Activated CD4-positive, alpha-beta T cell treated with anti-CD3 and anti-CD28 coated beads, Interleukin-2, amount 50 U/mL, for 16 hours (primary cell): ENCODE measurements at places on chromosomes 3 and 15.

- DNase-seq = no peak
Observed at GRCh38 chr15:34043813-34044212, 4.8 kb upstream of the AVEN start.

GRCh38 chr3:183519891-183520290 is 35.6 kb downstream of the KLHL6 start:
- no peak for DNase-seq

- no peak for DNase-seq
Observed at GRCh38 chr3:61637088-61638051, 76.0 kb downstream of the PTPRG start.

- DNase-seq = no peak
Observed at GRCh38 chr3:118501152-118501551, 533.5 kb downstream of the IGSF11 start.

DNA sequence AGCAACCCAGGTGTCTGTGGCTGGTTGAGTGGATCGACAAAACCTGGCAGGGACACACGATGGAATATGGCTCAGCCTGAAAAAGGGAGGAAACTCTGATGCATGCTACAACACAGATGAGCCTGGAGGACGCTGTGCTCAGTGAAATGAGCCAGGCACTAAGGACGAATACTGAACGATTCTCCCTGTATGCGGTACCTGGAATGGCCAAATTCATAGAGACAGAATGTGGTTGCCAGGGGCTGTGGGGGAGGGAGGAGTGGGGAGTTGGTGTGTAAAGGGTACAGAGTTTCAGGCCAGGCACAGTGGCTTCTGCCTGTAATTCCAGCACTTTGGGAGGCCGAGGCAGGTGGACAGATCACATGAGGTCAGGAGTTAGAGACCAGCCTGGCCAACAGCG is 35.1 kb downstream of the PCSK6 start:
- DNase-seq = no peak

- DNase-seq = no peak
Observed at GRCh38 chr15:33296856-33297255, 13.9 kb upstream of the RYR3 start.

- no peak for DNase-seq
Observed at GRCh38 chr3:144381607-144382006, 410.0 kb downstream of the DIPK2A start.

- no peak for DNase-seq
Observed at GRCh38 chr15:59373215-59373614, 544 bp upstream of the MYO1E start.

- no peak for DNase-seq
Observed at GRCh38 chr3:7658294-7658693, 797.4 kb downstream of the GRM7 start.

DNA sequence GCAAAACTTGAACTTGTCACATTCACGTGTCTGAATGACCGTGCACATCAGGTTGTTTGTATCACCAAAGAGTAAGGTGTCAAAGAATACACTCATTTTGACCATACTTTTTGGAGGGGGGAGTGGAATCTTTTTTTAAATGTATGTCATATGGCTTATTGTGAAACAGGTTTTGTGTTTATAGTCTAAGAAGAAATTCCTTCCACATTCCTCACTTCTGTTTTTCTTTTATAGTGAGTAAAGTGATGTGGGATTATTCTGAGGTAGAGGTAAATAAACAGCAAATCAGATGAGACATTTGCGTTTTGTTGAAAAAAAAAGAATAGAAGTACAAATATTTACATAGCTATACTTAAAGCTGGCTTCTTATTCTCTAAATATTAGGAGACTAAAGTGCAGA is 33.0 kb downstream of the SRP14 start:
- no peak for DNase-seq

GRCh38 chr3:117600112-117600511 is 890.5 kb downstream of the TUSC7 start:
- DNase-seq = no peak

DNA sequence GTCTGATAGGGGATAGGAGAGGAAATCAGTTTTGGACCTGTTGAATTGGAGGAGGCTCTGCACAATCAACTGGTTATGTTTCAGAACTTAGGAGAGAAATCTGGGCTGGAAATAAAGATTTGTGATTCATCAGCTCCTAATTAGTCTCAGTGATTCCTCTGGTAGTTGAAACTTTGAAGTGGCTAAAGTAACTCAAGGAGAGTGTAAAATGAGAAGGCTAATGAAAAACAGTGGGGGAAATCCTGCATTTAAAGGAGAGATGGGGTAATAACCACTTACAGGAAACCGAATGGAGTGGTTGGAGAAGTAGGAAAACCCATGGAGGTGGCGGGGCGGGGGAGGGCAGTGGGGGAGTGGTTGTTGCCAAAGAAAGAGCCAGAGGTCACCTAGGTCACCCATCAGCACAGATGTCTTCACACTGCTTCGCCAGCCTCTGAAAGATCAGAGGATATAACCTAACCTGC is 32.6 kb downstream of the MAP2K5 start:
- no peak for DNase-seq

DNA sequence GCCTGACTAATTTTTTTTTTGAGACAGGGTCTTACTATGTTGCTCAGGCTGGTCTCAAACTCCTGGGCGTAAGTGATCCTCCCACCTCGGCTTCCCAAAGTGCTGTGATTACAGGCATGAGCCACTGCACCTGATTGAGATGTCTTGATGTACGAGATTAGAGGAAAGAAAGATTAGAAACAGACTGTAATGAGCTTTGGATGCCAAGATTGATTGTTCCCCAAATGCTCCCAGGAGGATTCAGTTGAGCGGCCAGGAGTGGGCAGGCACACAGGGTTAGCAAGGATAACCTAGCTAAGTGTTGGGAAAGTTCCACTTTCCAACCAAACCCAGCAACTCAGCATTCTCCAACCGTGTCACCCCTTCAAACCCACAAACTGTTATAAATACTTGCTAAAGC is 63.7 kb downstream of the SRGAP3 start:
- DNase-seq = no peak

GRCh38 chr3:160136421-160136820 is 88.8 kb upstream of the C3orf80 start:
- no peak for DNase-seq

DNA sequence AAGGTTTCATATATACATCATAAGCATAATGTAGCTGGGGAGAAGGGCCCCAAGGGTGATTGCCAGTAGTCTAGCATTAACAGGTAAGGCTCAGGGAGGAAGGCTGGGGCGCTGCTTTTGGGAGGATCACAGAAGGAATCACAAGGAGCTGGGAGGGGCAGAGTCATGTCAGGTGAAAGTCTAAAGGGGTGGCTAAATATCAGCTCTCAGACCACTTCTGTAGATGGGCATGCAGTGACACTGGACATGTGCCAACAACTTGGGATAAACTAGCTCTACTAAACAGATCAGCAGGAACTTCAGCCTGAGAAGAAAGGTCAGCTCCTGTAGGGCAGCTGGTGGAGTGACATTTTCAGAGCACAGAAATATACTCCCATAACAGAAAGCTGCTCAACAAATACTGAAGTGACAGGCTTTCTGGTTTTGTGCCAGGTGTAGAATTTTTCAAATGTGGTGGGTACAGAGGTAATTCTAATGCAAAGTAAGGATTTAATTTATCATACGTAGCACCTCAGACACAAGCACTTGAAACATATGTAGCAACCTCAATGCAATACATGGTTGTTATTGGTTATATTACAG is 79.4 kb downstream of the PEX5L start:
- no peak for DNase-seq

DNA sequence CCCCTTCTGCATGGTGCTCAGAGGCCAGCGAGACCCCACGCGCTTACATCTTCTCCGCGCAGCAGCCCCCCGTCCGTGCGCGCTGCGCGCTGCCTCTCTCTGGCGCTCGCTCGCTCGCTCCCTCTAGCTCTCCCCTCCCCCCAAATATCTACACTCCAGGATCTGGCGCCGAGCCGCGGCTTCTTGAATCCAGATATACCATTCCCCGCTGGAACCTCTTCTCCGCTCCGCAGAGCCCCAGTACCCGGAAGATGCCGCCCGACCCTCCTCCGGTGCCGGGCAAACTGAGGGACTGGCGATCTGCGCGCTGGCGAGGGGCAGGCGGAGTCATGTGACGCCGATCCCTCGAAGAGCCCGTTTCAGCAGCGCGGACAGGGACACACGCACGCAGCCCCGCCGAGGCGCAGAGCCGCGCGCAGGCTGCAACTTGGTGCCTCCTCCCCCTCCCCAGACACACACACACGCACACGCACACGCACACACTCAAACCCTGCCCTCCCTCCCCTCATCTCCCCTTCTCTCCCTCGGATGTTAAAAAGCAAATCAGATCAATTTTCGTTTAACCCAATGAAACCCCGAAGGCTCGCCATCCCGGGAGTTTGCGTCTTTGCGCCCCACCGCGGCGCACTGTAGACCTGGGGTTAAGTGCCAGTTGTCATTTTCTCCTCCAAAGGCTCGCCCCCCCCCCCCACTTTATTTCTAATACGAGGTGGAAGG is at the start of gene RASGRF1:
Gene RASGRF1, minus strand, starts transcription at position 294 of the 717 bp plus-strand sequence. Its CDS starts 282 bp downstream, at position 12.
- DNase-seq = no peak

DNA sequence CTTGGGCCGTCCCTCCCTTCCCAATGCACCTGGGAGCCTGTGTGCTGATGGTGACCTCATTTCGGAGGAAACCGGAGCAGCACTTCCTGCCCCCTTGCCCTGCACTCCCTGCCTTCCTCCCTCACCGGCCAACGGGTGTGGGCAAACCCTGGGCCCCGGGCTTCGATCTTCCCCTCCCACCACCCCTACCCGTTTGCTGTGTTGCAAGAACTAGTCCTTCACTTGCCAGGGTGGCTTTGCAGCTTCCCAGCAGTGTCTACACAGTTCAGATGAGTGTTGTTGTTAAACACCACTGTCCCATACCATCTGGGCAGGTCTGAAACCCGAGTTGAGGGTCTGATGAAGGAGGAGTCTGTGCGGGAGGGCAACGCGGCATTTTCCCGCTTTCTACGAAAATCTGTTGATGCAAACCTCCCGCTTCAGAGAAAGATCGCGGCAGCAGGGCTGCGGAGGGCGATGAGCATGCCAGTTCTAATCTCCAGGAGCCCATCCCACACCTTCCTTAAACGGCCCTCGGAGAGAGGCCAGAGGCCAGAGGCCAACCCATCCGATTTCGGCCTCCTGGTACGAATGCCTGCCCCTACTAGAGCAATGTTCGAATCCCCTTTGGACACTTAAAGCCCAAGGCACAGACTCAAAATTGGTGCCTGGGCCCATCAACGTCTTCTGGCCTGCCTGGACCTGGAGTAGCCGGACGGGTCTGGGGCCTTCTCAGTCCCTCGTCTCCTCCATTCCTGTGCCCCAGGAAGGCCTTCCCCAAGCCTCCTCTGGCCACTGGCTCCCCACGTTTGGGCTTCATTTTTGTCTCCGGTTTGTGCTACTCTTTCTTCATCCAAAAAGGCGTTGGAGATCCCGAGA is 35.7 kb upstream of the POLG start:
- no peak for DNase-seq

DNA sequence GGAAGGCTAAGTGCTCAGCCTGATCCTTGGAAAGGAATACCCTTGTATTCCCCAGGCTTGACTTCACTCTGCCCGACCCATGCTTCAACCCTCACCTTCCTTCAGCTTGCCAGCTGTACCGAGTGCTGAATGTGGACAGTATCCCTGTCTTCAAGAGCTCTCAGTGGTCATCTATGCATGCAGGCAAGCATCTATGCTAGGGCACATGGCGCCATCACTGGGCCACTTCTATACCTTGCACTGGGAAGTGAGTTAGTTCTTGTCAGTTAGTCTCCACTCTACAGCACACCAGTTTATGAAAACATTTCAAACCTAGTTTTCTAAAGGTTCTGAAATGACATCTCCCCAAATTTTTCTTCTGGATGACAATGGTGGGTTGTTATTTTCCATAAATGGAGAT is 82.0 kb upstream of the MYRIP start:
- DNase-seq = no peak

DNA sequence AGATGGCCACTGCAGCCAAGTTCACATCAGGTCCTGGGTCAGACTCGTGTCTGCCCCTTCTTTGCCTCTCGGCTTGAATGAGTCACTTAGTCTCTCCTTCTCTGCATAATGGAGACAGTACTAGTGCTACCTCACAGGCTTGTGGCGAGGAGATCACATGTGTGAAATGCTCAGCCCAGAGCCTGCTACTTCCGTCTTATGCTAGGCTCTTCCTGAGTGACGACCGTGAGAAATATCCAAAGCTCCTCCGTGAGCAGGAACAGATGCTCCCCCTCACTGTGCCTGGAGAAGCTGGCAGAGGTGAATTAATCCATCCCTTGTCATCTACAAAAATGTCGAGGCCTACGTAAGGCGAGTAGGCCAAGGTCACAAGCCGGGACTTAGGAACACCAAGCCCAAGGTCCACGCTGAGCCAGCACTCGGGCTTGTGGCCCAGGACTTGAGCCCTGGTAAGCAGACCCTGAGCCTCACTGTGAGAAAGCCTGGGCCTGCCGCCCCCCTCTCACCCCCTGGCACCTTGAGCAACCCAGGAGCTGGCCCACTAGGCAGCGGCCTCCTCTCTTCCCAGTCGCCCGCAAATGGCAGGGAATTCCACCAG is 17.9 kb downstream of the PAK6 start:
- DNase-seq = no peak

- DNase-seq = no peak
Observed at GRCh38 chr3:185200639-185201038, 47.8 kb upstream of the C3orf70 start.

DNA sequence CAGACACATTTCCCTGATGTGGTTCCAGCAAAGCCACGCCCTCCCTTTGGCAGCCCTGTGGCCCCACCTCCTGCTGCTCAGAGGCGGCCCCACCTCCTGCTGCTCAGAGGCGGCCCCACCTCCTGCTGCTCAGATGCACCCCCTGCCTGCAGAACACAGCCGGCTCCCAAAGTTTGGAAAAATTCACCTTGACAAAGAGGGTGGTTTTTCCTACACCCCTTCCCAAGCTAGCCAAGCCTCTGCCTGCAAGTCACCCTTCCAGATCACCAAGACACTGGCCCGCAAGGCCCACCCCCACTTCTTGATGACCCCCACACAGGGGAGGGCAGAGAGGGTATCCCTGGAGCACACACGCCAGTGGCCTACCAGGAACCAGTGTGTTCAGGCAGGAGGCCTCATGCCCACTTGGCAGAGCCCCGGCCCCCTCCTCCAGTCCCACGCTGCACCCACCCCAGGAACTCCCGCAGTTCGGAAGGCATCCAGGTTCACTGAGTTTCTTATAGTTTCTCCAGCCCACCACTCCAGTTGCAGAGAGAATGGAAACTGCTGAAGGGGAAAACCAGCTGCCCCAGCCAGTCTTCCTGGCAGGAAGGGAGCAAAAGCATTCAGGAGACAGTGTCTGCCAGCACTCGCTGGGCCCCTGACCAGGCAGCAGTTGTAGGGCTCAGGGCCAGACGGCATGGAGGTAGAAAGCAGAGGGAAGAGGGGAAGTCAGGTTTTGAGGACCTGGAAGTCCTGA is 2.3 kb upstream of the HAPLN3 start:
- DNase-seq = peak; percentile 52

- DNase-seq = peak; percentile 43
Observed at GRCh38 chr15:34217587-34218225, 7.1 kb upstream of the EMC4 start.

DNA sequence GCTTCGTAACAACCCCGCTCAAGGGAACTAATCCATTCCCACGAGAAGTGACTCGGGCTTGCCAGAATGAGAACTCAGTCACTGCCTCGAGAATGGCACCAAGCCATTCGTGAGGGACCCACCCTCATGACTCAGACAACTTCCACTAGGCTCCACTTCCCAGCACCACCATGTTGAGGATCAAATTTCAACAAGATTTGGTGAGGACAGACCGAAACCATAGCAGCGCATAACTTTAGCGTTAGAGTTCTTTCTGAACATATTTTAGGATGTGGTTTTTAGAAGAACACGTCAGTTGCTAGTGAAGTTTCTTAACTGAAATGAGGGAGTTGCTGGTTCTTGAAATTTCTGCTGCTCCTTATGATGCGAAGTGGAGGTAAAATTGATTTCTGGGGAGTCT is 13.5 kb downstream of the PTPRG start:
- no peak for DNase-seq
